ENCODE measurements at places on chromosomes 5 and 9.

DNA sequence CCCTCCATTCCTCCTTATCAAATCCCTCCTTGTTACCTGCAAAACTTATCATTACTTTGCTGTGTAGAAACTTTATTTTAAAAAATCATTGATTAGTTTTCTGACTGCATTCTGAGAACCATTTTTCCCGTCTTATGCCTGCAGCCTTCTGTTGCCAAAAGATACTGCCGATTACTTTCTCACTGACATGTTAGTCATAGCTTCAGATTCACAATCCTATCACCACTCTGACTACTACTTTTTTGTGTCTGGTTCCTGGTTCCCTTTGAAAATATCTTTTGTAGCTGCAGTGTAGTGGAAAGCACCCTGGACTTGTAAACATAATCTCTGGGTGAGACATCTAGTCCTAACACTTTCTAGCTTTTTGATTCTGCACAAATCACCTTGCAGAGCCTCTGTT, 71.7 kb downstream of the NR2F1 start:
- DNase-seq, result no peak

DNA sequence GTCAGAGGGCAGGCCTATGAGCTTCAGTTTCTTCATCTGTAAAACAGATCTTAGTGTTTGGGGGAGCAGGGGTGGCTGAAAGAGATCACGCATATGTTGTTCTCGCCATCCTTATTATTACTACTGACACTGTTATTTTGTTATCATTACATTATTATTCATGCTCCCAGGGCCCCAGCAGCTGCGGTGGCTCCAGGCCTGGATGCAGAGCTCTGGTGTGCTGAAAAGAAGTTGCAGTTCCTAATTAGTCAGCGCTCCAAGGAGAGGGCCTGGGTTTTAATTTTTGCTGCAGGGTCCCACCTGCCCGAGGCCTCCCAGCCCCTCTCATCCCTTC, 19.5 kb downstream of the CXXC5 start:
- no peak for DNase-seq

DNA sequence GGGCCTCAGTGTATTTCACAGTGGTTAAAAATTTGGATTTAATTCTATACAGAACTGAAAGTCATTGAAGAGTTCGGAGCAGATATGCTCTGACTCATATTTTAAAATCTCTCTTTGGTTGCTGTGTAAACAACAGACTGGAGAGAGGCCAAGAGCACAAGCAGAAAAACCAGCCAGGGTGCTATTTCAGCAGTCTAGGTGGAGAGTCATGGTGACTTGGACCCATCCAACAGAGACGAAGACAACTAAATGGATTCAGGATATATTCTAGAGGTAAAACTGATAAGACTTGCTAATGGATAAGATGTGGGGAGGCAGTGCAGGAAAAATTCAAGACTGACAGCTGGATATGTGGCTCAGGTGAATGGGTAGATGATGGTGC, 168.9 kb downstream of the MAPKAP1 start:
- DNase-seq, result no peak

- DNase-seq, result no peak
Observed at GRCh38 chr5:111511174-111511830, 1.0 kb downstream of the STARD4 start.

DNA sequence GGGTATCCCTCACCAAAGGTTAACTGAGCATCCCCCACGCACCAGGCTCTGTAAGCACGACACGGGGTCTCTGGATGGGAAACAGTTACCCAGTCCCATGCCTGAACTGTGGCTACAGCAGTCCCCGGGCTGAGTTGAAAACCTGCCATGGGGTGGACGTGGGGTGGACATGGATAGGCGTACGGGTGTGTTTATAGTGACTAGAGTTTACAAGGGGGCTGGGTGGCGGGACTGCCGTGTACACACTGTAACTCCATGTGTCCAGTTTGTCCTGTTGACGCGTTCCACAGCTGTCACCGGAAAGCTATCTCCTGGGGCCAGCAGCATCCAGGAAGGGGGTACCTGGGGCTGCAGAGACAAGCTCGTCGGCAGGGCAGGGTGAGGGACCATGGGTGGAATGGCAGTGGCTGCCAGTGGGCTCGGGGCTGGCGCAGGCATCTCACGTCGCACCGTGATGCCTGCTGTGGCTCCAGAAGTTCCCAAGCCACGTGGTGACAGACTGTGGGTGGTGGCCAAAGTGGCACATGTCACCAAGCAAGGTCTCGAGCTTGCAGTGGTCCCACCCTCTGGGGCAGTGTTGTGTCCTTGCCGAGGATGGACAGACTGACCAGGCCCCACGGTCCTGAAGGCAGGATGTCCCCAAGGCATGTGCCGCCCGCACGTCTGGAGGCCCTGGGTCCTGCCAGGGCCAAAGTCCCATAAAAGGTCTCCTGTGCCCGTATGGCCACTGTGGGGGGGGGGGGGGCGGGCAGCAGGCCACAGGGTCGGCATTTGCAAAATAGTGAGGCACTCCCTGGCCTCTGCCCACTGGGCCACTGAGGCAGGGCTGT, 29.3 kb upstream of the RNF130 start:
- no peak for DNase-seq

DNA sequence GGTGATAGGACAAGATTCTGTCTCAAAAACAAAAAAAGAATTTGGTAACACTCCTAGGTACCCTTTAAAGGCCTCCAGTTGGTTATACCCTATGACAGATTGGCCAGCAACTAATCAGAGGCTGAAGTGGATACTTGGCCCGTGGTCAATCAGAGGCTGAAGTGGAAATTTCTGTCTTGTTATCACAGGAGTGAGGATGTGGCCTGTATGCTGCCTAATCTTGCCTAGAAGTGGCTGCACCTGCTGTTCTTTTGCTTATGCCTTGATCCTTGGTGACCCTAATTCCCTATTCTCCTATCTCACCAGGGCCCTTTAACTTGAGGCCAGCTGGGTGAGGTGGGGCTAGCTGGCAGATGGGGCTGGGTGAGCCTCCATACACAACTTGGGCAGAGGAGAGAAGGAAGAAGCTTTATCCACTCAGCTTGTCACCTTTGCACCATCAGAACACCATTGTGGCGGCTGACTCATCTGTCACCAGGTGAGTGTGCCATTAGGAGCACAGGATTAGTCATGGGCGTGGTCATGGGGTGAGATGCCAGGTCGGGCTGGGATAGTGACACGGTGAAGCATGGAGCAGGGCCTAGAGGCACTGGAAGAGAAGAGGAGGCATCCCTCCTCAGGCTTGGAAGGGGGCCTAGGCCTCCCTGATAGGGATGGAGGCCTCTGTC, 41.5 kb downstream of the SAR1B start:
- peak; percentile 29 for DNase-seq

- no peak for DNase-seq
Observed at GRCh38 chr9:91089405-91090129, 272.2 kb downstream of the AUH start.

DNA sequence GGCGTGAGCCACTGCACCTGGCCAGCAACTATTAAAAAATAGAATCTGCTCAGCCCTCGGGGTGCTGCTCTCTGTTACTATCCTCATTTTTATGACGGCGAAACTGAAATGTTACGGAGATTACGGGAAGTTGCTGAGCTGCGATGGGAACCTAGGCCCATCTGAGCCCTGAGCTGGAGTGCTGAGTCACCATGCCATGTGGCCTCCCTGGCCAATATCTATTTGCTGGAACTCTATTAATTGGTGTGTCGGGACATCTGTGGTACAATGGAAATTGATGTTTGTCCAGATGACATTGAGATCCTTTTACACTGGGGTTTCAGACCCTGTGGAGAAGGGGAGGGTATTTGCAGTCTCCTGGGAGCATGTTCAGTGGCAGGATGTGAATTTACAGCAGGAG, 8.1 kb downstream of the PRDM12 start:
- no peak for DNase-seq

GRCh38 chr9:134515026-134515821, 126.4 kb upstream of the COL5A1 start:
- no peak for DNase-seq

GRCh38 chr9:130239363-130239695, 26.2 kb upstream of the HMCN2 start:
- no peak for DNase-seq

DNA sequence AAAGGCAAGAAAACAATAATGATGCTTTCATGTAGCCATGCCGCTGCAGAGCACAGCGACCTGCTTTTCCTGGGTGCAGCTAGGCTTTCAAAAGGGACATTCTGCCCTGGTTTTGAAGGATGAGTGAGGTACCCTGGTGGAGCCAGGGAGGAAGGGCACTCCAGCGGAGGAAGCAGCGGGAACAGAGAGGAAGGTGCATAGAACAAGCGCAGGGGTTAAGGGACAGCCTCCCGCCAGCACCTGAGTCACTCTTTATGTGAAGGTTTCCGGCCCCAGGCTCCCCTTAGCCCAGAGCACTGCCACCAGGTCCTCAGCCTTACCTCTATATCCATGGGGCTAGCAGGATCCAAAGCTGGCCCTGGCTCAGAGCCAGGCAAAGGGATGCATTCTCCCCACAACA, 221.1 kb downstream of the CDK5RAP2 start:
- DNase-seq, result no peak

GRCh38 chr5:68170826-68171558, 44.6 kb upstream of the PIK3R1 start:
- no peak for DNase-seq

DNA sequence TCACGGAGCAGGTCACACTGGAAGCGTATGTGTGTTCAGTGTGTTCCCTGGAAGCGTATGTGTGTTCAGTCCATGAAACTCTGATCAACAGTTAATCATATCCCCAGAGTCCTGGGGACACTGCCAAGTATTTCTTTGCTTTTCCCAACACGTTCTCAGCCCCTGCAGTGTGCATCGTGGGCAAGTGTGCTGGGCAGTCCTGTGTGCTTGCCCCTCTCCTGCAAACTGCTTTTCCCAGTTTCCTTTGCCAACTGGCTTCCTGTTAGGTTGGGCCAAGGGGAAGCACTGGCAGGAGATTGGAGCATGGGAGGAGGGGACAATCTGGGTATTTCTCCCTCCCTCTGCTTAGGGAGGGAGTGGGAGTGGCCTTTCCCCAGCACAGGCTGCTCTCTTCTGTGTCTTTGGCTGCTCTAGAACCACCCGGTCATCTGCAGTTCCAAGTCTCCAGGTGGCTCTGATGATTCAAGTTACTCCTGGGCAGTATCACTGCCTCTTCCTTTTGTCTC, 36.8 kb upstream of the NEK6 start:
- no peak for DNase-seq

DNA sequence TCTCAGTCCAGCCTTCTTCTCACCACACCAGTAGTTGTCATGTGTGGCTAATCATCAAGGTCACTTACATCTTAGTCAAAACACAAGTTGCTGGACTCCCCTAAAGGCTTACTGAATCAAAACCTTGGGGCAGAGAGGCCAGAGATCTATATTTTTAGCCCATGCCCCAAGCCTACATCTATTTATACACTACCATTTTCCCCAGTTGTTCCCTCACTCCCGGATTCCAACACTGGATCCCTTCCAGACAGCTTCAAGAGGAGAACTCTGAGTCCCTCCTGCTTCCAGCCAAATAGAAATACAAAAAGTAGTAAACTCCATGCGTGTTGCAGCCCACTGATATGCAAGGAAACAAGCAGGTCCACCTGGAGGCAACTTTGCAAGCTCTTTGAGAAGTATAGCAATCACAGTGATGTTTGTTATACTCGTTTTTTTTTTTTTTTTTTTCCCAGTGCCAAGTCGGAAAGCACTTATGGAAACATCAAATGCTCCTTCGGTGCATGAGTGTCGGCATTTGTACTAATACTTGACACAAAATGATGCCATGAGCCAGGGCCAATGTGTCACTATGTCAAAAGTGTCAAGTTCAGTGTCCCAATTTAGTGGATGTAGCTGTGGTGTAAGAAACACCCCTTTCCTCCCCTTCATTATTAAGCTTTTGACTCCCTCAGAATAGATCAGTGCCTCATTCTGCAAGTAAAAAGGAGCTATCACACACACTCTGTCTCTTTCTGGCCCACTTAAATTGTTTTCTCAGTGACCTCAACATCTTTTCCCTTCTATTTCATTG, 594.2 kb upstream of the SGCD start:
- no peak for DNase-seq

- no peak for DNase-seq
Observed at GRCh38 chr9:77131399-77131798, 45.9 kb upstream of the VPS13A start.

DNA sequence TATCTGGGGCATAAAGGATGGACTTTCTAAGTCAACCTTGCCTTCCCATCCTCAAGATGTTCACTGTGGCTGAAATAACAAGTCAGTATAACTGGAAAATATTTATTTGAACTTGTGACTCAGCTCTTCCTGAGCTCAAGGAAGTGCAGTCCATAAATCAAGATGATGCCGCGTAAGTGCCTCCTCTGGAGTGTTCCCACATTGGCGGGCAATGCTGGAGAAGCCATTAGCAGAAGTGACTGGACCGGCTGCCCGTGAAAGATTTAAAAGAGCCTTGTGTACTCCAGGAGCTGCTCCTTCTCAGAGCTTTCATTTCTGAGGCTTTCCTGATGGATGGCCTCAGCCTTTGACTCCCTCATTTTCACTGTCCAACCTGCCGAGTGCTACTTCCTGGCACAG, 17.4 kb downstream of the TMOD1 start:
- DNase-seq, result no peak

- no peak for DNase-seq
Observed at GRCh38 chr5:89878140-89879132, 531.1 kb downstream of the CETN3 start.

GRCh38 chr9:91848146-91848545, 101.9 kb downstream of the ROR2 start:
- DNase-seq, result no peak

- DNase-seq, result no peak
Observed at GRCh38 chr5:163916376-163916775, 411.0 kb downstream of the MAT2B start.

- no peak for DNase-seq
Observed at GRCh38 chr9:92739346-92739970, 25.2 kb downstream of the BICD2 start.

DNA sequence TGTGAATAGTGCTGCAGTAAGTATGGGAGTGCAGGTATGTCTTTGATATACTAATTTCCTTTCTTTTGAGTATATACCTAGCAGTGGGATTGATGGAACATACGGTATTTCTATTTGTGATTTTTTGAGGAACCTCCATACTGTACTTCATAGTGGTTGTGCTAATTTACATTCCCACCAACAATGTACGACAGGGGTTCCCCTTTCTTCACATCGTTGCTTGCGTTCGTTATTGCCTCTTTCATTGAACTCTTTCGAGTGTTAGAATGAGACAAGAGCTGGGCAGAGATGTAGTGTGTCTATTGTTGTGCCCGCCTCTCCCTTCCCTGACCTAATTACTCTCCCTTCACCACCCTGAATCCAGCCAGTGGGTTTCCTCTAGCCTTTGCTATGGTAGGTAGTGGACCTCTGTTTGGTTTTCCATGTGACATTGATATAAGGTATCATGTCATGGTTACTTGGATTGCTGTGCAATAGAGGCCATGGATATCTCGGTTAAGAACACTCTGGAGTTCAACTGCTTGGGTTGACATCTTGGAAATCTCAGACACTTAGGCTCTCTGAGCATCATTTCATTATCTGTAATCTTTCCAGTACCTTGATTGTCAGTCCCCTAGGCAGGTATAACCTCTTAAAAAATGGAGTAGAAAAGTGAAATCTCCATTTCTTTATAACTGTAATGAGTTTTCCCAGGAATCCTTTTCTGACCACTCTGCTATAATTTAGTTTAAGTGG, 19.5 kb downstream of the AOPEP start:
- no peak for DNase-seq

GRCh38 chr5:69517763-69518212, 25.2 kb downstream of the OCLN start:
- no peak for DNase-seq

- DNase-seq, result no peak
Observed at GRCh38 chr9:77215874-77216273, 38.5 kb downstream of the VPS13A start.

GRCh38 chr5:20230010-20230409, 242.0 kb upstream of the CDH18 start:
- DNase-seq, result no peak

- DNase-seq, result no peak
Observed at GRCh38 chr9:113741886-113742854, 133.9 kb upstream of the ZNF618 start.
